ENCODE measurements at places on chromosomes 3 and 15. TPM values are rescaled to one million over a fixed set of nuclear protein-coding genes. Genes with fewer than 3 reads are reported as not detected.

Gene IL5RA
- not detected for total RNA-seq

Gene PDCD7
- 16.5 TPM for total RNA-seq

Gene ANO10
- total RNA-seq: 45.7 TPM

Gene ABHD17C
- 3.0 TPM for total RNA-seq

Gene CIDEC
- total RNA-seq: 0.09 TPM

Gene CMTM7
- total RNA-seq: 7.2 TPM

Measured in smooth muscle cell of the umbilical artery (primary cell).